ENCODE measurements at places on chromosomes 1 and 21.

DNA sequence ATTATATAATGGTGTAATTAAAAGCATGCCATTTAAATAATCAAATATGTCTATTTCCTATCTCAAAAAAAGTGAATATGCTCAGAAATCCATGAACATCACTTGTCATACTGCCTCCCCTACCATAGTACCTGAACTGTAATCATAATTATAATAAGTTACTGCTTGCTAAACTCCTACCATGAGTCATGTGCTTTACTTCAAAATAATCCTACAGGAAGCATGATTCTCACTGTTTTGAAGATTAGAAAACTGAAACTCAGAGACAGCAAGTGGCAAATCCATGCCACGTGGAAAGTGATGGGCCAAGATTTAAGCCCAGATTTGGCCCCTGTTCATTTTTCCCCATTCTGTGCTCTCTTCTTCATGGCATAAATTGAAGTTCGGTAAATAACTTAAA lies 5.2 kb downstream of the LRRC7 start:
- DNase-seq = no peak

DNA sequence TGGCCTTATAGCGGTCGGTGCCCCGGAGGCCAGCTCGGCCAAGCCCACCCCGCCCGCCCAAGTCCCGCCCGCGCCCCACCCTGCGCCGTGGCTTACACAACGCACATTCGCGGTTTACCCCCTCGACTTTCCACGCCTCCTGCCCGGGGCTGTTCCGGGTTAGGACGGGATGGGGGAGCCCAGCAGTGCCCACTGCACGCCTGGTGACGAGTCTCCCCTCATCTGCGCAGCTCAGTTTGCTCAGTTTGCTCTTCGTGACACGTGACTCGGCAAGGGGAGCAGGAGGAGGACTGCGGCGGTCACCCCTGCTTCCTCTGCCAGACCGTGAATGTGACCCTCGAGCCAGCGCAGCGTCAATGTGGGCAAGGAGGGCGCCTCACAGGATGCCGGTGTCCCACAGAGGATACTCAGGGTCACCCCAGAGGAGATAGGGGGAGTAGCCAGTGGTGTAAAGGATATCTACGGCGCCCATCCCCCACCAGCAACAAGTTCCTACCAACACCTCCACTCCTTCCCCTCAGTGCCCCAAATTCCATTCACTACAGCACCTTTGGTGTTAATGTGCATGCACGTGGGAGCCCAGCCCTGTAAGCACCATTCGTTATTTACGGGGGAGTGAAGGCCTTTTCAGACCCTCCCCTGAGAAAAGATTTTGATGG lies 350 bp upstream of the S100A6 start:
- peak; percentile 87 for DNase-seq

DNA sequence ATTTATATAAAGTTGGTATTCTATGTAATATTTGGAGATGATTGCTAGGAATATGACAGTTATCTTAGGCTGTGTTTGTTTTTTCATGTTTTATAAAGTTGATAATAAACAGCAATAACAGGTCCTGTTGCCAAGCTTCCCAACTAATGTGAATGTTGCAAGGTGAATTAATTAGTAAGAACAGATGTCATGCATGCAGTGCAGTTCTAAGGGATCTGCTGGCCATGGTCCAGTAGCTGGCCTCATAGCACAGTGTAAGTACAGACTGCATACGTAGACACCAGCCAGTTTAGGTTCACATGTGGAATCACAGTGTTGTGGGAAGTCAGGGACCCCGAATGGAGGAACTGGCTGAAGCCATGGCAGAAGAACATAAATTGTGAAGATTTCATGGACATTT lies 478.2 kb downstream of the NEGR1 start:
- DNase-seq = no peak

GRCh38 chr1:204461331-204462228 lies 33.0 kb downstream of the PIK3C2B start:
- no peak for DNase-seq

DNA sequence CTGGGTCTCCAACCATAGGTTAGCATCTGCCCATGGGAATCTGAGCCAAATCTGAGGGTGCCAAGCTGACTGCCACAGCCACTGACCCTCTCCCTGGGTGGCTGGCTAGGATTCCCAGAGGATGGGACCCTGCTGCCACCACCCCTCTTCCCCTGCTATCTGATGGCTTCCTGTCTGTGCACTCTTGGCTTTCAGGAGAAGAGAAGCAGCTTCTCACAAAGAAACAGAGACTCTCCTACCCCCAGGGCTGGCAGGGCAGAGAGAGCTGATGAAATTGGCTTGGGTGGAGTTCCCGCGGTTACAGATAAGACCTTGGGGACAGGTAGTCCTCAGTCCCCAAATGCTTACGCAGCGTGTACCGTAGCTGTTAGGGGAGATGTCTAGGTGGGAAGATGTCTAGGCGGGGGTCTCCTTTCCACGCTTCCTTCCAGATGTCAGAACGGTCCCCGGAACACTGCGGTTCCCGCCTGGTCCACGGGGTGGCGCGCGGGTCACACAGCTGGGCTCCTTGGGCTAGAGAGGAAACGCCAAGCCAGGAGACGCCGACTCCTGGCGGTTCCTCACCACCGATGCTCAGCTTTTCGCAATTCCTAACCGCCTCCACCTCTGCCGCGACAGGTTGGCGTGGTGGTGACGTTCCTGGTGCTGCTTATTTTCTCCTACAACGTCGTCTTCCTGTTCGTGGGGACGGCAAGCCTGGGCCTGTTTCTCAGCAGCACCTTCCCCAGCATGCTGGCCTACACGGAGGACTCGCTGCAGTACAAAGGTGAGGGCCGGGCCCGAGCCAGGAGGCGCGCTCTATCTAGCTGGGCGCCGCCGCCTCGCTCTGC lies 40.1 kb downstream of the ELK4 start:
- DNase-seq = peak; percentile 10

DNA sequence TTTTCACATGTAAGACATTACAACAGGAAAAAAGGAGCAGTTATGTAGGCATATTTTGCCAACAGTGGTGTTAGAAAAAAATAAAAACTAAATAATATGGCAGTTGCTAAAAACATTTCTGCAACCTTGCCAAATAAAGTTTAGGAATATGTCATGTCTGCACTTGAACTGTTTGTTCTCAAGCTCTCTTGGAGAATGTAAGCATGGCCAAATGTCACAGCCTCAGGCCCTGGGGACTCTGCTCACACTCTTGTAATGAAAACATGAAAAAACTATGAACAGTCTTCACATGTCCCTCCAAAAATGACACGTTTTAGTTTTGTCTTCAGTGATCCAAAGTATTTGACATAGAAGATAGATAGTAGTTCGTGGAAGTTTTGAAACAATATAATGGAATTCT lies 753.3 kb downstream of the LTN1 start:
- no peak for DNase-seq

- no peak for DNase-seq
Measured at GRCh38 chr1:154682254-154682653, 74.3 kb upstream of the ADAR start.

DNA sequence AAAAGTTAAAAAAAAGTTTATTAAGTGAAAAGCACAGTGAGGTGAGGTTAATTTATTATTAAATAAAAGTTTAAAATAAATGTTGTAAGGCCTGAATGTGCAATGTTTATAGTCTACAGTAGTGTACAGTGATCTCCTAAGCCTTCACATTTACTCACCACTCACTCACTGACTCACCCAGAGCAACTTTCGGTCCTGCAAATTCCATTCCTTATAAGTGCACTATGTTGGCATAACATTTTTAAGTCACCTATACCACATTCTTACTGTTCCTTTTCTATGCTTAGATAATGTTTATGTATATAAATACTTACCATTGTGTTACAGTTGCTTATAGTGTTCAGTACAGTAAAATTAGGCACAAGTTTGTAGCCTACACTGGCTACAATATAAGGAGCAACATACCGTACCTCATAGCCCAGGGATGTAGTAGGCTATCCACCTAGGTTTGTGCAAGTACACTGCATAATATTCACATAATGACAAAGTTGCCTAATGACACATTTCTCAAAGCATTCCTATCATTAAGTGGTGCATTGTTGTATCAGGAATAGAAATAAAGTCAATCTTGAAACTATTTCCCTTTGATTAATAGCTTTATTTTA lies 426.5 kb upstream of the BRINP3 start:
- no peak for DNase-seq

- no peak for DNase-seq
Measured at GRCh38 chr1:25037174-25038074, 107.3 kb upstream of the RUNX3 start.

GRCh38 chr1:67705735-67706453 lies 20.9 kb downstream of the GADD45A start:
- DNase-seq = no peak

- peak; percentile 52 for DNase-seq
Measured at GRCh38 chr1:46364612-46365011, 24.0 kb downstream of the NSUN4 start.

DNA sequence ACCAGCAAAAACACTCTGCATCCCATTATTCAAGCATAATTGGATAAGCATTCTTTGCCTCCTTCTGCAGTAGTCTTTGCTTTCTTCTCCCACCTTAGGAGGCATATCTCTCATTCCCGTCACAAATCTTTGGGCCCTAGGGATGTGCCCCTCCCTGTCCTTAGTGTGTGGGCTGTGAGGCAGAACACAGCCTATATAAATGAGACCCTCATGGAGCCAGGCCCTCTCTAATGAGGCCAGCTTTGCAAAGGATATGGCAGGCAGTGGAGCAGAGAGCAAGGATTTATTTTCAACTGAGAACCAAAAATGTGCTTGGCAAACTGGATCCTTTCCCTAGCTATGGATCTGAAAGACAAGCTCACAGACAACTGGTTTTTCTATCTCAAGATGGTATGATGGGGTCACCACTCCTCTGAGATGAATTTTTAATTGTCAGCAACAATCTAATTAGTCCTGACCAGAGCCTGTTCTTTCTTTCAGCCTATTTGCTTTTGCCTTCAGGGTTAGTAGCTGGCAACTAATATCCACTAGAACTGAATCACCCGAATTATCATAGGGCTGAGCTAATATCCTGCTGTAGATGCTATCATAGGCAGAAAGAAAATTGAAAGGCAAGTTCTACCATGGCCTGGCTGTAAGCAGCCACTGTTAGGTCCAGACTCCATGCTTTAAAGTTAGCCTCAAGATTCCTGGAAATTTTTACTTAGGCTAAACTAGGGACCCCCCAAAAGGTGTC lies 134.2 kb downstream of the SYT2 start:
- no peak for DNase-seq

- DNase-seq = no peak
Measured at GRCh38 chr1:80961464-80962190, 839.1 kb upstream of the ADGRL2 start.

DNA sequence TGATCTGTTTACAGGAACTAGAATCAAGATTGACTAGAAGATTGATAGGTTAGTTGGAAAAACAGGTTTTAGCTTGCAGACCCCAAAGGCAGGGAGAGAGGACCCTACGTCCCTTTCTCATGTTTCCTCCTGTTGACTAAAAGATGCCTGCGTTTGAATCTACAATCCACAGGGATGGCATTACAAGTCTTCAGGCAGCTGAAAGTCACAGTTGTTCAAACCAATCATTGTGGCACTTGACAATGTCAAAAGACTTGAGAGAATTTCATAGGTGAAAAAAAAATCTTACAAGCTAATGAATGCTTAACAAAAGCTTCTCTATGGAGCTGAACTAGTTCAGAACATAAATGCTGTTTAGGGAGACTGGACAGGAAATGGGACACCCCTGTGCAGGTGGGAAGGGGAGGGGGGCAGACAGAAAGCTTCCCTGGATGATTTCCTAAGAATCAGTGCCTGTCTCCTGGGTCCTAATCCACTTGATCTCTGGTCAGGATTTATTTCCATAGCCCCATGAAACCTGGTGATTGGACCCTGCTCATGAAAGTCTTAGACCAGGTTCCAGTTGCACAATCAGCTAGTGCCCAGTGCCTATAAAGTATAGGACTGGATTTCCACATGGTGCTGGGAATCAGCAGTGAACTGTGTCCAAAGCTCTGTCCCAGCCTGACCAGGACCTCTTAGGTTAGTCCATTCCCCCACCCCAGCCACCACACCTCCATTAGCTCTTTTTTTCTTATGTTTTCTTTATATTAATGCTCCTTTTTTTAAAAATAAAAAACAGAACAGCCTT lies 91.6 kb upstream of the BCAR3 start:
- DNase-seq = no peak

DNA sequence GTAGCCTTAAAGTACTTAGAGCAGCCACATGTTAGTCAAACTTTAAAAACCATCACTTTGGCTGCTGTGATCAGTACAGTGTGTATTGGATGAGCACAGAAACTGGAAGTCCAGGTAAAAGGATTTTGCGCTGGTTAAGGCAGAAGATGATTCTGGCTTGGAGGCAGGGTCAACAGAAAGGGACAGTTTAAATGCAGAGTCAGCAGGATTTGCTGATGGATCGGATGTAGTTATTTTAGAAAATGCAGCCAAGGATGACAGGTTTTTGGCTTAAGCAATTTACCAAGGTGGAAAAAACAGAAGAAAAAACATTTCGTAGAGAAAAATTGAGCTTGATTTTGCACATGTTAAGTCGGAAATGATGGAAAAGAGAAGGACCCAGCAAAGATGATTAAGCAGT lies 45.9 kb upstream of the MORC3 start:
- DNase-seq = no peak

GRCh38 chr1:81598623-81599022 lies 202.1 kb upstream of the ADGRL2 start:
- no peak for DNase-seq

DNA sequence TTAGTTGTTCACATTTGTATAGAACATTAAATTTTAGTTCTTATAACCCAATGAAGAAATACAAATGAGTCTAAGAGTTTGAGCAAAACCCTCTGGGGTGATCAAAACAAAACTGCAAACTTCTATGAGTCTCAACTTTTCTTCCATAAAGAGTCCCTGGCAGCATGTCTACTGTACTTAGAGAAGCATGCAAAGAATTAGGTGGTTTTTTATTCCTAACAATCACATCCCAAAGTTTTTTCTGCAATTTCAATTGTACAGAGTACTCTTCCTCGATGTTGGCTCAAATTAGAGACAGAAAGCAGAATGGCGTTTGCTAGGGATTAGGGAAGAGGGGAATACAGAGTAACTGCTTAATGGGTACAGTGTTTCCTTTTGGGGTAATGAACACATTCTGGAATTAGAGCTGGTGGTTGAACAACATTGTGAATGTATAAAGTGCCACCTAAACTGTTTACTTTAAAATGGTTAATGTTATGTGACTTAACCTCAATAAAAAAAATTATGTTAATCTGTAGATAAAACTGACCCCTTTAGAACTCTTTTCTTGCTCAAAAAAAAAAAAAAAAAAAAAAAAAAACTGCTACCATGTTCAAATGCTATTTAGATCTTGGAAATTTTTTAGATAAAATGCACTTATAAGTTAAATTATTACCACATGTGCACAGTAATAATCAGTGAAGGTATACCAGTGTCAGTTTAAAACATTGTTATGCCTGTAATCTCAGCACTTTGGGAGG lies 4.8 kb downstream of the RC3H1 start:
- no peak for DNase-seq

DNA sequence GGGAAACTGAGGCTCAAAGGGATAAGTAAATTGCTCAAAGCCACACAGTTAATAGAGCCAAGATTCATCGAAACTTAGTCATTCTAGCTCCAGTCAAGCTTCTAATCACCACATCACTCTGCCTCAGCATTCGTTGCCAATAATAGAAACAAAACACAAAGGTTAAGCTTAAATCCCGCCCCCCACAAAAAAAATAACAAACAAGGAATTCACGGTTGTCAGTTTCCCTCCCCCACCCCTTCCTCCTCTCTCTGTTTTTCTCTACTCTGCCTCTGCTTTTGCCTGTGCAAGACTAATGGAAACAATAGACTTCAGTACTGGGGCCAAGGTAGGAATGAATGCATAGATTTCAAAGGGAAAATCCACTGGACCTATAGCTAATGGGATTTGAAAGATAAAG lies 70.7 kb upstream of the ZNF644 start:
- no peak for DNase-seq

GRCh38 chr21:41750051-41750450 lies 16.8 kb downstream of the RIPK4 start:
- DNase-seq = no peak

- no peak for DNase-seq
Measured at GRCh38 chr1:209045331-209046057, 538.0 kb upstream of the CAMK1G start.

Data from AG09309 (cell line).